ENCODE measurements at places on chromosomes 2 and 18. TPM values are rescaled to one million over a fixed set of nuclear protein-coding genes. Genes with fewer than 3 reads are reported as not detected.

GRCh38 chr2:240426845-240427721, 8.4 kb upstream of the GPC1 start:
- no peaks in the 10 kb centered on the region for H3K36me3 ChIP-seq
- H3K27me3 ChIP-seq = no peaks in the 10 kb centered on the region
- no peak overlapping the region for H3K27ac ChIP-seq
- no peaks in the 10 kb centered on the region for H3K4me1 ChIP-seq
- no peak overlapping the region for H3K4me3 ChIP-seq
- no peak for DNase-seq

DNA sequence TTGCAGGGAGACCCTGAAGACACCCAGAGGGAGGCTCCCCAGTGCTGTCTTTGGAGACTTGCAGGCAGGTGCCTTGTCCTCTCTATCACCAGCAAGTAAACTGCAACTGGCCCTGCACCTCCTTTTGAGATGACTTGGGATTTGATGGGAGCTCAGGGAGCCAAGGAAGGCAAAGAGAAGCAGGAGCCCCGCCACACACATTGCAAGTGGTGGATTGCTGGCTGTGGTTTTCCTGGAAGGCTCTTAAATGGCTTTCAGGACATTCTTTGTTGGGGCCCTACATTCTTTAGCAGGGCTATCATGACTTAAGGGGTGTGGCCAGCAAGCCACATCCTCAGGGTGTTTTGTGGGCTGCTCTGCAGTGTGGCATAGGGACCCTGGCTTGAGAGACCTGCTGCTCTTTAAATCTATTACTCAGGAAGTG, 39.9 kb upstream of the CDC42EP3 start:
- no peaks in the 10 kb centered on the region for H3K27me3 ChIP-seq
- peak; percentile 24 for DNase-seq
- no peak overlapping the region for H3K27ac ChIP-seq
- H3K4me1 ChIP-seq = peaks cover 27% of the 10 kb centered on the region

DNA sequence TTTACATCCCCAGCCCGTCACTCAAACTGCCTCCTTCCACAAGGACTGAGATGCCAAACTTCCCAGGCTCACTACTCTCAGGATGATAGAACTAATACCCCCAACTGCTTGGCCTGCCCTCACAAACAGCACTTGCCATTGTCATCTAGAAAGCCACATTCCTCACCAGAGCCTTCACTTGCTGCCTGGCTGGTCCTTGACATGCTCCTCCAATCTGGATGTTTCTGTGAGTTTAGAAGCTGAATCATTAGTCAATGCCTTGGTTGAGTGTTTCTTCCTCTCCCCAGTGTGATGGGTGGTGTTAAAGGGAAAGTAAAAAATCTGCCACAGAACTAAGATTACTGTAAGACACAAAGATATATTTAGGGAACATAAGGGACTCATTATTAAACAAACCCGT, 52.5 kb downstream of the MARCHF4 start:
- H3K27me3 ChIP-seq = peaks cover 4% of the 10 kb centered on the region
- no peaks in the 10 kb centered on the region for H3K36me3 ChIP-seq
- no peaks in the 10 kb centered on the region for H3K4me1 ChIP-seq

GRCh38 chr2:96534141-96534540, 2.4 kb upstream of the ARID5A start:
- H3K27me3 ChIP-seq = no peaks in the 10 kb centered on the region
- H3K27ac ChIP-seq = no peak overlapping the region
- no peak overlapping the region for H3K4me3 ChIP-seq
- H3K4me1 ChIP-seq = peaks cover 39% of the 10 kb centered on the region
- no peak for DNase-seq

GRCh38 chr18:77210249-77210648, 39.4 kb upstream of the GALR1 start:
- H3K4me3 ChIP-seq = no peak overlapping the region
- H3K27me3 ChIP-seq = no peaks in the 10 kb centered on the region
- H3K4me1 ChIP-seq = peaks cover 38% of the 10 kb centered on the region
- H3K27ac ChIP-seq = no peak overlapping the region
- no peak for DNase-seq

GRCh38 chr18:77115192-77115953, 17.2 kb downstream of the MBP start:
- DNase-seq = no peak
- no peak overlapping the region for H3K27ac ChIP-seq
- no peak overlapping the region for H3K4me3 ChIP-seq
- peaks cover 5% of the 10 kb centered on the region for H3K36me3 ChIP-seq

- H3K27me3 ChIP-seq = no peaks in the 10 kb centered on the region
- no peaks in the 10 kb centered on the region for H3K4me1 ChIP-seq
- H3K36me3 ChIP-seq = no peaks in the 10 kb centered on the region
Measured at GRCh38 chr2:47534179-47534919, 131.4 kb downstream of the MSH2 start.

DNA sequence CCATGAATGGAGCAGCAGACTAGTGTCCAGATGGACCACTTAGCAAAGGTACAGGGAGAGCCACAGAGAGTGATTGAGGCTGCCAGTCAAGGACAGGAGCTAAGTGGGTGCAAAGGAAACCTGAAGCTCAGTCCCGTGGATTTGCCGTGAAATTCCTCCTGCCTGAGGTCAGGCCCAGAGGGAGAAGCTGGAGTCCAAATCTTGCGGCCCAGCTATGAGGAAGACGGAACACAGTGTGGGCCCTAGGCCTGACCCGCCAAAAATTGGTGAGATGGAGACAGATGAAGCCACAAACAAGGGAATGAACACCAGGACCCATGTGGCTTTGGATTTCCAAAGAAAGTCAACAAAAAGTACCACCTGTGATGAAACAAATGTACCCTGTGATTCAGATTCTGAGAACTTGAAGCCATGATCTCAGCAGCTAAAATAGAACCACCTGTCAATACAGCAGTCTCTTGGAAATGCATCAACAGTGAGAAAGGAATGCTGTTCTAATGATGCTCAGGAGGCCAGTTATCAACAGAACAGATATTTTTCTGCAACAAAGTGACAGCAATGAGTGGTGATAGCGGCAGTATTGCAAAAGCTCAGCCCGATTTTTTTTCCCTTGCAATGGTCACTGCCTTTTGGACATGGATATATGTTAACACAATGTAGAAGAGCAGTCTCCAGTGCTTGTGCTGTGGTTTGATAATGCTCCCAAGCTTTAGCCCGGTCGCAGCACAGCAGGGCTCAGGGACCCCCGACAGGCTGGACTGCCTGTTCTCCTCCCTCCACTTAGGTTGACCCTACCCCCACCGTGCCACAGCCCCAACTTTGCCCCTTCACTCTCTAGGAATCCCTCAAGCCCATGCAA, 10.7 kb downstream of the COL6A3 start:
- no peak for DNase-seq
- H3K4me1 ChIP-seq = no peaks in the 10 kb centered on the region
- no peak overlapping the region for H3K27ac ChIP-seq

DNA sequence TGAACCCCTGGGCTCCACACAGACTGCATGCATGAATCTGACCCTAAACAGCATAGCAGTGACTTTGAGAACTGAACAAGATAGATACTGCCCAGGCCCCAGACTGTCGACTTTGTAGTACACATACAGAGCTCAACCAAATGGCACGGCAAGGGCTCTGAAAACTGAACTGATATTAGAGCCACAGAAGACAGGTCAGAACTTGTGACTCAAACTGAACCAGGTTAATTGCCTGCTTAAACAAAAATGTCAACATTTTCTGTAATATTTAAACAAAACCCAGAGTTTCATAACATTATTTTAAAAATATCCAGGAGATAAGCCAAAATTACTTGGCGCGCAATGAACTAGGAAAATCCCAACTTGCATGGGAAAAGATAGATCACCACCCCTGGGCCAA, 260.3 kb downstream of the TPGS2 start:
- no peak for DNase-seq
- no peak overlapping the region for H3K4me3 ChIP-seq

GRCh38 chr2:30974092-30974491, 164.1 kb downstream of the GALNT14 start:
- DNase-seq = no peak
- no peaks in the 10 kb centered on the region for H3K27me3 ChIP-seq
- no peak overlapping the region for H3K4me3 ChIP-seq
- H3K27ac ChIP-seq = no peak overlapping the region

- DNase-seq = no peak
- H3K27ac ChIP-seq = no peak overlapping the region
- no peaks in the 10 kb centered on the region for H3K4me1 ChIP-seq
Measured at GRCh38 chr2:237122214-237122666, 36.6 kb downstream of the COPS8 start.

GRCh38 chr2:241184901-241185300, 3.6 kb upstream of the ANO7 start:
- H3K27ac ChIP-seq = no peak overlapping the region
- no peaks in the 10 kb centered on the region for H3K4me1 ChIP-seq
- no peaks in the 10 kb centered on the region for H3K36me3 ChIP-seq
- no peak for DNase-seq
- H3K4me3 ChIP-seq = no peak overlapping the region
- no peaks in the 10 kb centered on the region for H3K27me3 ChIP-seq

DNA sequence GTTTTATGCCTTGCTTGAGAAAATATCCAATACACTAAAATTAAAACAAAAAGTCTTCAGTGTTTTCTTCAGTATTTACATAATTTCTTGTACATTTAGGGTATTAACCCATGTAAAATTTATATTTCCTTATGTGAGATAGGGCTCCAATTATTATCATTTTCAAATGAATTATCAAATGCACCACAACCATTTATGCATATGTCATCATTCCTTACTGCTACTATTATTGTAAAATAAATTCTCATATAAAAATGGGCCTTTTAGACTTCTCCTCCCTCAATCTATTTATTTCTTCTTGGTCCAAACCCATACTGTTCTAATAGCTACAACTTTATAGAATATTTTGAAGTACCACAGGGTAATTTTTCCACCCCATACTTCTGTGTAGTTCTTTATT, 175.3 kb upstream of the LYPD1 start:
- H3K4me1 ChIP-seq = no peaks in the 10 kb centered on the region
- no peak overlapping the region for H3K27ac ChIP-seq
- H3K36me3 ChIP-seq = no peaks in the 10 kb centered on the region
- DNase-seq = no peak

DNA sequence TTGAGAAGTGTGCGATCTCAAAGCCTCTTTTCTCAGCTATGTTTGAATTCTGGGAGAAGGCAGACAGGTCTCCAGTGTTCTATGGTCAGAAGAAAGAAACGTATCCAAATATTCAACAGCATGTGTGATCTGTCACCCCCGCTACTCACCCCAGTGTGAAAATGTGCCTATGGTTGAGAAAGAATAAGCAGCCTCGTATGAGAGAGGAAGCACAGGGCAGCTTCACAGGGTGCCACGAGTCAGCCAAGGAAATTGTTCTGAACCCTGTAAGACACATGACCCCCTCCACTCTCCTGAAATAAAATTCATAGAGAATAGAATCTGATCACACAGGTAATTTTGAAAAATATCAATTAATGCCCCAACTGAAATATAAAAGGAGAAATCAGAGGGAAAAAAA, 8.0 kb upstream of the SF3B1 start:
- no peaks in the 10 kb centered on the region for H3K4me1 ChIP-seq
- no peak overlapping the region for H3K27ac ChIP-seq
- H3K4me3 ChIP-seq = no peak overlapping the region
- H3K36me3 ChIP-seq = no peaks in the 10 kb centered on the region

- no peak overlapping the region for H3K4me3 ChIP-seq
- H3K36me3 ChIP-seq = no peaks in the 10 kb centered on the region
- H3K4me1 ChIP-seq = no peaks in the 10 kb centered on the region
- H3K27me3 ChIP-seq = no peaks in the 10 kb centered on the region
- no peak for DNase-seq
Measured at GRCh38 chr2:231331533-231331932, 64.0 kb upstream of the B3GNT7 start.

GRCh38 chr2:208371634-208371935, 35.0 kb upstream of the PTH2R start:
- H3K4me3 ChIP-seq = no peak overlapping the region
- no peaks in the 10 kb centered on the region for H3K36me3 ChIP-seq
- DNase-seq = no peak
- no peak overlapping the region for H3K27ac ChIP-seq

DNA sequence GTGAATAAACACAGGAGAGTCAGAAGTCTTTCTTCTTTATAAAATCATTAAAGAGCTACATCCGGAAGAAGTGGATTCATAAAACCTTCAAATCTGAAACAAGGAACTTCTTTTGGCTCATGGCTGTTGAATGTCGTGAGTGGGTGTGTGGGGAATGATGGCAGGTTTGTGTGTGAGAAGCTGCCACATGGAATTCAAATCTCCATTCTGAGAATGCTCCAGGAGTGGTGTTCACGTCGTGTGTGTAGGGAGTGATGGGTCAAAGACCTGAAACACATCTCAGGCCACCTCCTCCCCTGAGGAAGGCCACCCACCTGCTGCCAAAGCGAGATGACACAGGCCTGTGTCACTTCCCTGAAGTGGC, 28.9 kb downstream of the FAM228A start:
- H3K27me3 ChIP-seq = no peaks in the 10 kb centered on the region
- no peak for DNase-seq
- H3K4me3 ChIP-seq = no peak overlapping the region
- no peaks in the 10 kb centered on the region for H3K4me1 ChIP-seq

DNA sequence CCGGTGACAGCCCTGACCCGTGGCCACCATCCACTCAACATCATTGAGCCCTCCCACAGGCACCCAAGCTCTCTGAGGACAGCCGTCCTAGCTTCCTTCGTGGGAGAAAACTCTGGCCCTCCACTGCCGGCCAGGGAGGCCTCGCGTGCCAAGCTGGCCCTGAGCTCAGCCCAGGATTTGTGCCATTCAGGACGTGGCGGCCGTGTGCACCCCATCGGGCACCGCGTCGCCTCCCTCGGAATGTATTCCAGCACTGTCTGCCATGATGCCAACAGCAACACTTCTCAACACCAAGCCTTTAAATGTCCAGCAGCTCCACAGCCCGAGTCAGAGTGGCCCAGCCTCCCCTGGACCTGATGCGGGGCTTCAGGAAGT, 35.7 kb downstream of the ZNF516 start:
- H3K27me3 ChIP-seq = no peaks in the 10 kb centered on the region
- H3K36me3 ChIP-seq = no peaks in the 10 kb centered on the region
- H3K4me1 ChIP-seq = no peaks in the 10 kb centered on the region
- no peak for DNase-seq

GRCh38 chr2:179275253-179276012, 10.8 kb upstream of the SESTD1 start:
- no peak overlapping the region for H3K4me3 ChIP-seq
- H3K27me3 ChIP-seq = no peaks in the 10 kb centered on the region
- H3K36me3 ChIP-seq = no peaks in the 10 kb centered on the region

DNA sequence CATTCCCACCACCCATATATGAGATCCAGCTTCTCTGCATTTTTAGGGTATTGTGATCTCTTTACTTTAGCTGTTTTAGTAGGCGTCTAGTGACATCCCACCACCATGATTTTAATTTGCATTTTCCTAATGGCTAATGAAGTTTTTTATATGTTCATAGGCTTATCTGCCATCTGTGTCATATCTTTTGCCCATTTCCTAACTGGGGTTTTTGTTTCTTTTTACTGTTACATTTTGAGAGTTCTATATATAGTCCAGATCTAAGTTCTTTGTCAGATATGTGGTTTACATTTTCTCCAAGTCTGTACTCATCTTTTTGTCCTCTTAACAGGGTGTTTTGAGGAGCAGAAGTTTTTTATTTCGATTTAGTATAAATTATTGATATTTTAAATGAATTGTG, 39.6 kb downstream of the PTPN2 start:
- H3K4me1 ChIP-seq = peaks cover 38% of the 10 kb centered on the region
- H3K27ac ChIP-seq = no peak overlapping the region
- H3K27me3 ChIP-seq = no peaks in the 10 kb centered on the region
- DNase-seq = no peak
- H3K36me3 ChIP-seq = no peaks in the 10 kb centered on the region

The REG1B gene
- total RNA-seq = not detected

The DYNAP gene
- not detected for total RNA-seq

The MBP gene
- 60.0 TPM for total RNA-seq

The MC5R gene
- total RNA-seq = not detected

The DSC2 gene
- not detected for total RNA-seq

The ACVR2A gene
- 1.4 TPM for total RNA-seq

The ADRA2B gene
- 0.24 TPM for total RNA-seq

The ATP6V1C2 gene
- not detected for total RNA-seq

The LAMA3 gene
- total RNA-seq = not detected

The ACTG2 gene
- not detected for total RNA-seq

The OTX1 gene
- total RNA-seq = not detected

Data from CD8-positive, alpha-beta memory T cell (primary cell).